ENCODE measurements at places on chromosomes 2 and 18.

GRCh38 chr2:70685771-70686171 is 82.2 kb downstream of the ADD2 start:
- DNase-seq: no peak

- DNase-seq: no peak
These were observed 107.7 kb upstream of the PPP1CB start for GRCh38 chr2:28643911-28644334.

DNA sequence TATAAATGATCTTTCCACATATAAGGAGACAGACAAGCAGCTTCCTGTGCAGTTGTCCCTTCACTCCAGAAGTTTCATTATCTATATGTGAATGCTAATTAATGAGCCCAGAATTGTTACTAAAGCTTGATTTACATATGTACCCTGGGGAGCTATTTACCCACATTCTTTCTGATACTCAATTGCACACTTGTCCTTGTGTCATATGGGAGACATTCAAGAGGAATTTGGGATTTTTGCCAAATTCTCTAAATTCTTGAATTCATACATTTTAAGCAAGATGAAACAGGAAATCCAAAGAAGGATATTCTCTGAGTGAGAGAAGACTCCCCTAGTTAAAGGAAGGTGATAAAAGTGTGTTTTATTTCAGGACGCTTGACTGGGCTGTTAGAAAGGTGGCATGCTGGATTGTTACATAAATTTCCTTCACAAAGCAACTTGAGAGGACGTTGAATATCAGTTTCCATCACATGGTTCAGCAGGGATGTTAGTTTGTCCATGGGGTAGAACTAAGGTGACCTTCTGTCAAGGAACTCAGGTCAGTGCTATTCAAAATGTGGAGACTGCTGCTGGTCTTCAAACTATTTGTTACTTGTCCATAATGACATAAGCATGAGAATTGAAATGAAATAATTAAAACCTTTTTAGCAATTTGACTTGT is 368.2 kb downstream of the IRS1 start:
- DNase-seq: no peak

DNA sequence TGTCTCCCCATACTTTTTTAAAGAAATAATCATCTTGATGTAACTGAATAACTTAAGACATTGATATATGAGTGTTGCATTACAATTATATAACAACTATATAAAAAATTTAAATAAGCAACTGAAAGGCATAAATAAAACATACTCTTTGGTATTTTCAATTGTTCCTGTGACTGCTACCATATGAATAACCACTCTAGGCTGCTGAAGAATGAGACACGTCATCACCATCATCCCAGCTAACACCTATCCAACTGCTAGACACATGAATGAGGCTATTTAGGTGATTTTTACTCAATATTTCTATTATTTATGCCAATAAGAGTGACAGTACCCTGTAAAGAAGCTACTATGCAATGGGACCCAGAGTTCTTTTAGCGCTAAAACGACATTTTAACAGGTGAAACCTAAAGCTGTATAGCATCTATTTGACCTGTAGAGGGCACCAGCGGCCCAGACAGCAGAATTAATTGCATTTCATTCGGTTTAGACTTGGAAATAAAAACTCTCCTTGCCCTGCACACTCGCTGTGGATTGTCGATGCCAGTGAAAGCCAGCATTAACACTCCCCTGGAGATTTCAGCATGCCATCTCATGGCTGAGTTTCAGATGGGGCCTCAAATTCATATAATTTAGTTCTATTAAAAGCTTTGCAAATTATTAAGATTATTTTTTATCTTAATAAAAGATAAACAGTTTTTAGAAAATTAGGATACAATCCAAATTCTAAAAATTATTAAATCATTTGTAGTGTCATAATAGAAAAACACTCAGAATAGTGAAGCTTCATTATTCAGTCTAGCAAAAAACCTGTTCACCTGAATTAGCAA is 89.4 kb upstream of the MAP2 start:
- DNase-seq: peak; percentile 54

DNA sequence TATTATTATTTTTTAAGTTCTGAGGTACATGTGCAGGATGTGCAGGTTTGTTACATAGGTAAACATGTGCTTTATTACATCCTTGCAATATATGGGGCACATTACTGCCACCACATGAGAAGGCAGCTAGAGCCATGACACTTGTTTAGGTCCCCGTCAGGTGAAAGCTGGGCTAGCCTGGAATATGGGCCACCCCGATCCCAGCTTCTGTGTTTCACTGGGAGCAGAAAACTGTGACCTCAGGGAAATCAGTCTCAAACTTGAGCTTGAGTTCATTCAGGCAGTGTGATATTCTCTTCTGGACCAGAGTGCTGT is 176.9 kb downstream of the PIK3C3 start:
- no peak for DNase-seq

- no peak for DNase-seq
These were observed 254.9 kb upstream of the SIX3 start for GRCh38 chr2:44686561-44686960.

GRCh38 chr18:54209471-54210180 is 14.8 kb downstream of the MBD2 start:
- no peak for DNase-seq

DNA sequence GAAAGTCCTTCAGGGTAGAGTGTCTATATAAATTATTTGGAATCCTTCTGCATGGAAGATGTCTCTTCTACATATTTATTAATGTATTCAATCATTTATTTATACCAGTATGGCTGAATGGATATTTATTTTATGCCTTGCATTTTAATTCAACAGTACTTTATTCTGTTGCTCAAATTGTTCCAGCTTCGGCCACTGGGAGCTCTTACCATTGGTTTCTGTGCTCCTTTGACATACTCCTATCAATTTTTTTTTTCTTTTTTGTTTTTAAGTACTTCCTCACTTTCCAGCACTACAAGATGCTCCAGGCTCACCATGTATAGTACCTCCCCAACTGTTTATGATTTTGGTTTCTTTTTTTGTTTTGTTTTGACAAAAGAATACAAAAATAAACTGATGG is 39.4 kb upstream of the WIPF1 start:
- DNase-seq: no peak

- no peak for DNase-seq
These were observed 52.1 kb downstream of the RAMP1 start for GRCh38 chr2:237911363-237912017.

Data from right hindlimb (tissue), 1 donor.